ENCODE measurements at places on chromosomes 3 and 15.

DNA sequence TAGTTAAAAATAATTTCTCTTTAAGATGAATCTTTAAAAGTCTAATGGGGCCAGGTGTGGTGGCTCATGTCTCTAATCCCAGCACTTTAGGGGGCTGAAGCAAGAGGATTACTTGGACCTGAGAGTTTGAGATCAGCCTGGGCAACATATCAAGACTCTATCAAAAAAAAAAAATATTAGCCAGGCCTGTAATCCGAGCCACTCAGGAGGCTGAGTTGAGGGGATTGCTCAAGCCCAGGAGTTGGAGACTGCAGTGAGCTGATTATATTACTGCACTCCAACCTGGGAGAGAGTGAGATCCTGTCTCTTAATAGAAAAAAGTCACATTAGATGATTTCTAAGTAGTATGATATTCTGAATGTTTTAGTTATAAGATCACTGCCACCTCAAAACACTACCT lies 322.0 kb upstream of the MANF start:
- no peak for DNase-seq

DNA sequence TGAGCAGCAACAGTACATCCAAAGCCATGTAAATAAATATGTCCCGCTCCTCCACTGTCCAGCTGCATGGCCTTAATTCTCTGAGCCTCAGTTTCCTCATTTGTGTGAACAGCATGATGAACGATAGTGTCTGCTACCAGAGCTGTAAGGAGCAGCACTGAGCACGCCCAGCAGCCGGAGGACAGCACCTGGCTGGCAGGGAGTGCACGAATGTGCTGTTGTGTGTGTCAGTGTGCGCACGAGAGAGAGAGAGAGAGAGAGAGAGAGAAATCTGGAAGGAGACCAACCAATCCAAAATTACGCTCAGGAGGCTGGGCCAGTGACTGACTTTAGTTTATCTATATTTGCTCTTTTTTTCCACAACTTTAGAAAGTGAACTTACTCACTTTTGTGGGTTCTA lies 26.6 kb upstream of the PLXNA1 start:
- no peak for DNase-seq

DNA sequence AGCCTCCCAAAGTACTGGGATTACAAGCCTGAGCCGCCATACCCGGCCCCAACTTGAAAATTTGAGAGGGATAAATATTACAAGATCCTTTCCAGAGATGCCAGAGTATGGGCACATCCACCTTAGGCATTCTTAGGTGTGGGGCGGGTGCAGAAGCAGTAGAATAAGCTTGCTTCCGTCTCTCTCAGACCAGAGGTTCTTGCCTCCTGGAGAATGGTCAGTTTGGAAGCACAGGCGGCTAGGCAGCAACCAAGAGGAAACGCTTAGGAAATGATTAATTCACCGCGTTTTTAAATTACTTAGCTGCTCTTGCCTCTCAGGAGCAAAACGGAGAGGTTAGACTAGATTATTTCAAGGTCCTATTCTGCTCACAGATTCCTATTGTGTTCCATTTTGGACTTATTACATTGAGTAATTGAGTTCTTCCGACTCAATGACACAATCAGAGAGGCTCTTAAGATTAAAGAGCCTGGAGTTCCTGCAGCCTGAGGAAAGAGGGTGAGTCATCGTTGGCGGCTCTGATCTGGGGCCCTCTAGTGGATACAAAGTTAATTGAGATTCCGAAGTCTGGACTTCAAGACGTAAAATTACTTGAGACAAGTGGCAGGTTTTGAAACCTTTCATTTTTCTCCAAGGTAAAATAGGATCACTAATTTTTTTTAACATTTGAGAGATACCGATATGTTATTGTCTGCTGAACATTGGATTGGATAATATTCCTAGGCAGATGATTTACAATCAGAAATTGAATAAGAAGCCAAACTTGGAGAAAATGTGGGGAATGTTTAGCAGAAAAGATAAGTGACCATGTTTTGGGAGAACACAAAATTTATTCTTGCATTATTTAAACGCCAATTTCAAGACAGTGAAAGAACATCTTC lies 5.8 kb upstream of the TOPAZ1 start:
- DNase-seq = peak; percentile 58

GRCh38 chr15:60551147-60551780 lies 72.3 kb upstream of the ICE2 start:
- no peak for DNase-seq

- no peak for DNase-seq
These were observed 7.3 kb upstream of the SPATA12 start for GRCh38 chr3:57053122-57053521.

DNA sequence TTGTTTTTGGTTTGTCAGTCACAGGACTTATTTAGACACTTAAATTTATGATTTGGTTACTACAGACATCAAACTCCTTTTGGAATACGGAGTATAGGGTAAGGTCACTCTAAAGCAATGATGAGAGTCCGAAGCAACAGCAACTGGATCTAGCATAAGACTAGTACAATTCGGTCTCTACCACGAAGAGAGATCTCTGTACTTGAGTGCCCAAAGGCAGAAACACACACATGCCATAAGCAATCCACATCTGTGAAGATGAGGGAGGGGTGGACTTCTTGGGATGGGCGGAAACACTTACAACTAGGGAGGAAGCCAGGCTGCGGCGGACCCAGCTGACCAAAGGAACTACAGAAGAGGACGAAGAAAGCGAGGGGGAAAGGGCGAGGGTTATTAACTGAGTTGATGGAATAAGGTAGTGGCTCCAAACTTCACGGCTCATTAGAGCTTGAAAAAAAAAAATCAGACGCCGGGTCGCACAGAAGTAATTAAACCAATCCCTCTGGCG lies 595 bp downstream of the DPH6 start:
- peak; percentile 72 for DNase-seq

DNA sequence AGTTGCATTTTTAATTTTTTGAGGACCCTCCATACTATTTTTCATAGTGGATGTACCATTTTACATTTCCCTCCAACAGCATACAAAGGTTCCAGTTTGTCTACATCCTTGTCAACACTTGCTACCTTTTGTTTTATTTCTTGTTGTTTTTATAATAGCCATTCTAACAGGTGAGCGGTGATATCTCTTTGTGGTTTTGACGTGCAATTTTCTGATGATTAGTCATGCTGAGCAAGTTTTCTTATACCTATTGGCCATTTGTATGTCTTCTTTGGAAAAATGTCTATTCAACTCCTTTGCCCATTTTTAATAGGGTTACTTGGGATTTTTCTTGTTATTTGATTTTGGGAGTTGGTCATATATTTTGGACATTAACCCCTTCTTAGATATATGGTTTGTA lies 187.0 kb downstream of the CDIN1 start:
- DNase-seq = no peak

GRCh38 chr3:85846940-85847339 lies 888.2 kb downstream of the CADM2 start:
- no peak for DNase-seq

DNA sequence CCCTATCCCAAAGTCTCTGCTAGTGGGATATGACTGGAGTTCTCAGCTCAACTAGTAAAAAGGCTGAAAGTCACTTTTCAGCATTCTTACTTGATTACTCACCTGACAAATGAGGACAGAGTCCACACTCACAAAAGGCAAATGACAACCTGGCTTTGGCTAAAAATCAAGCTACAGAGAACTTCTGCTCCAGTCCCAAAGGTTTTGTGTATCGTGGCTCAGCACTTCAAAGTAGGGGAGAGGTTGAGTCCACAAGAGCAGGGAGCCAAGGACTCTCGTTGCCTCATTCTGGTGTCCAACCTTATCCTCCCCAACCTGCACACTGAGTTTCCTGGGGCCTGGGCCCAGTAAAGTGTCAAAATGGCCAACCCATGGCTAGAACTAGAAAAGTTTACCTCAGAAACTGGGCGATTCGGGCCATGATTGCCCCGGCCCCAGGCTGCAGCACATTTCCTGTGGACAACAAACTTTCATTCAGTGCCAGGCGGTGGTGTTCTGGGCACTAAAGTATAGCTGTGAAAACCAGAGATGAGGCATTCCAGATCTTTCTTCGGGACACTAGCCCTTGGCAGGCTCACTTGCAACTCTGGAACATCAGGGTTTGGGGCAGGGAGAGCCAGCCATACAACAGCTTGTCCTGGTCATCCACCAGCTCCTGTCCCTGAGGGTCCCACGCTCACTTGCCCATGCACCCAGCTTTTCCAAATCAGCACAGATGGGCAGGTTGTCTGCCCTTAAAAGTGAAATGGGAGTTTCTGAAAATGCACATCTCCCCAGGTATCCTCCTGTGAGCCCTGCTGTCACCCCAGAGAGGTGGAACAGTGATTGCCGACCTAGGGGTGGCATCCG lies 3.1 kb downstream of the ACAA1 start:
- DNase-seq = no peak

DNA sequence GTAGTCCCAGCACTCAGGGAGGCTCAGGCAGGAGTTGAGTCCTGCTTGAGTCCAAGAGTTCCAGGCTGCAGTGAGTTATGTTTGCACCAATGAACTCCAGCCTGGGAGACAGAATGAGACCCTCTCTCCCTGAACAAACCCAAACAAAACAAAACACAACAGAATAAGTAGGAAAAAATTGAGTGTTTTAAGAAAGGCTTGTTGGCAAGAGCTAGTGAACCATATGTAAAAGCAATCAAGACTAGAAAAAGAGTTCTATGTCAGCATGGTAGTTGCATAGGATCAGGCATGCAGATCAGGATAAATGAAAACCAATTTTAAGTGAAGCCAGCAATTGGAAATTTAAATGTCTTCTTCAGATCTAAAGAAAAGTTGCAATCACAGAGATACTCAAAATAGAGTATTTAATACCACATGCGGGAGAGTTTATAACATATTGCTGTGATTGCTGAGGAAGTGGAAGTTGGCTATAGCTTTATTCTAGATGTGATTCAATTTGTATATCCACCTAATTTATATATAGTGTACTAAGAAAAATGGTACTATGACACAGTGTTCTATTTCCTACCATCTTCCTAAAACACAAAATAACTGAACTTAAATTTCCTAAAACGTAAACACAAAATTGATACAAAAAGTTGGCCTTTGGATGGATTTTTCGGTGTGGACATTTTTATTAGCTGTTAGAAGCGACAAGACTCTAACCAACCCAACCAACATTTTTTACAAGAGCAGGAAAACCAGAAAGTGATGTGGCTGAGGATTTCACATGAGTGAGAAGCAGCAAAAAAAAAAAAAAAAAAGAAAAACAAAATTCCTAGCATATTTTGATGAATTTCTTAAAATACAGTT lies 101.9 kb upstream of the ROBO1 start:
- no peak for DNase-seq

DNA sequence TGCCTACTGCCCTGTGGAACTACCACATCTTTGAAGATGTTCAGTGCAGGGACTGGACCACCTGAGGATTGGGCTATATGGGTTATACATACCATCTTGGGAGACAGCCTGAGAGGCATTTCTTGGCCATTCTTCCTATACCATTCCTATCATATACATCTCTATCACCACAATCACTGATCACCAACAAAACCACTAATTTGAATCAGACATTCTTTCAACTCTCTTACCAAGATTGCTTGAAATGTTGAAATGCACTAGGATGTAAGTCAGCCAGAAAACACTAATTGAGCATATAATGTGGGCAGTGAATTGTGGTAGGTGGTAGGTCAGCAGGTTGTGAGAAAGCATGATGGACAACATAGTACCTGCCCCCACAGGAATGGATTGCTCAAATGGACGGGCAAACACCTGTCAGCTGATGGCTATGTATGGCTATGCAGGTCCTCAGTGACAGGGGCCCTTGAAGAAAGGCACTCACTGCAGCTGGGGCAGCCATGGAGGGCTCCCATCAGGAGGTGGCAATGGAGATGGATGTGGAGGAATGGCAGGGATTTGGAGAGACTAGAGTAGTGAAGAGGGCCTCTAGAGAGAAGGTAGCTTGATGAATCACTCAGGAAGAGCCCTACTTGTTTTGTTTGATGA lies 49.1 kb downstream of the AMOTL2 start:
- no peak for DNase-seq

GRCh38 chr3:122772827-122773226 lies 20.8 kb downstream of the HSPBAP1 start:
- no peak for DNase-seq

GRCh38 chr3:46399557-46399956 lies 7.3 kb downstream of the CCR5AS start:
- no peak for DNase-seq

DNA sequence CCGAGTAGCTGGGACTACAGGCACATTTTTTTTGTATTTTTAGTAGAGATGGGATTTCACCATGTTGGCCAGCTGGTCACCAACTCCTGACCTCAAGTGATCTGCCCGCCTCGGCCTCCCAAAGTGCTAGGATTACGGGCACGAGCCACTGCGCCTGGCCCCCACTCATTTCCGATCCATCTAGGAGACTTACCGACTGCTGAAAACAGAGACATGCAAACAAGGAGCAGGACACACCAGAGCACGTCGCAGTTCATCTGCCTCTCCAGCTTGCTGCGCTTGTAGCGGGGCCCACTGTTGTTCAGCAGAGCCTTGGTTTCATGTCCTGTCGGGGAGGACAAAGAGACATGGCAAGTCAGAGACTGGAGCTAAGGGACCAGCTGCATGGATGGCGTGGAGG lies 137.4 kb downstream of the ATP10A start:
- DNase-seq = no peak

- no peak for DNase-seq
These were observed 95.3 kb downstream of the SLC49A4 start for GRCh38 chr3:122890077-122890719.

DNA sequence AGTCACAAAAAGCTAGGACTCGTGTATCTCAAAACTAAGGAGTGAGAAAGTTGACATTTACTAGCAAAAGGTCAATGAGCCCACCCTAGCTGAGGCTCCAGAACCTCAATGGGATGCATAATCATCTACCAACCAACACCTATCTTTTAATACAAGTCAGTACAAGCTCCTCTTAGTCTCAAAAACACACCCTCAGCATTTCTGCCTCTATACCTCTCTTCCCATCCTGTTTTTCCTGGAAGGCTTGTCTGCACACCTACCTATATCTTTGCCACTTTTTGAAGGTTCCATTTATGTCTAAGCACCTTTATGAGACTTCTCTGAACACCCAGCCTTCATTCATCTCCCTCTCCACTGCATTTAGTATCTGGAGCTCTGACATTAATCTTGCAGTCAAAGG lies 10.0 kb downstream of the WWTR1 start:
- DNase-seq = no peak

Data from left lung (tissue), 14 donors.